IPS DF 6.9 (cell line): ENCODE measurements at places on chromosomes 7 and 10.

- no peak for DNase-seq
Measured at GRCh38 chr10:124472071-124472470, 10.4 kb downstream of the LHPP start.

DNA sequence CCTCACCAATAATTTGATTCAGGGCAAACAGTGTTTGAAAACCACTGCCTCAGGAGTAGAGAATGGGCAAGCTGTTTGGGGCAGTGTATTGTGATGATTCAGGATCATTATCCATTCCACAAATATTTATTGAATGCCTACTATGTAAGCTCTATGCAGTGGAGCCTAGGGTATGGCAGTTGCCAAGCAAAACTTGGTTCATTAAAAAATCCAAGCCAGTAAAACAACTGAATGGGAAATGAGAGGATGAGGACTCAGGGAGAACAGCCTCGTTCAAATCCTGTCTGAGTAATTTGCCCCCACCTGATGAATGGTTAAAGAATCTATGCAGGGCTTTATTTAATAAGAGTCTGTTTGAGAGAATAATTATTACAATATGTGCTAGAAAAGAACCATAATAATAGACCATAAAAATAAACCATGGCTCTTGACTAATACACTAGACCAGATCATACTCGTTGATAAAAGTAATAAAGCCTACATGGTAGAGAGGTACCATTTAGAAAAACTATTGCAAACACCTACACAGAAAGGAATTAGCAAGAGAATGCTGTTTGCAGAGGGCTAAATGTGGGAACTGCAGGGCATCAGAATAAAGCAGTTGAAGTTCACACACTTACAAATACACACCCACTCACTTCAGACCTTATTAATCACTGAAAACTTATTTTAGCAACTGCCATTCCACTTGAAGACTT lies 71.7 kb downstream of the CREB5 start:
- DNase-seq, result no peak

GRCh38 chr7:44323381-44324203 lies 1.8 kb downstream of the CAMK2B start:
- DNase-seq, result no peak

DNA sequence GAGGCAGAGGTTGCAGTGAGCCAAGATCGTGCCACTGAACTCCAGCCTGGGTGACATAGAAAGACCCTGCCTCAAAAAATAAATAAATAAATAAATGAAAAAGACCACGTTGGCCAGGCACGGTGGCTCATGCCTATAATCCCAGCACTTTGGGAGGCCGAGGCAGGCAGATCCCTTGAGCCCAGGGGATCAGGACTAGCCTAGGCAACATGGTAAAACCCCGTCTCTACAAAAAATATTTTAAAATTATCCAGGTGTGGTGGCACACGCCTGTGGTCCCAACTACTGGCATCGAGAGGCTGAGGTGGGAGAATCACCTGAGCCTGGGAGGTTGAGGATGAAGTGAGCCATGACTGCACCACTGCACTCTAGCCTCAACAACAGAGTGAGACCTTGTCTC lies 116.7 kb upstream of the PDLIM1 start:
- DNase-seq, result no peak

- no peak for DNase-seq
Measured at GRCh38 chr7:57482-58255, 134.7 kb upstream of the FAM20C start.

GRCh38 chr10:59854571-59854970 lies 51.8 kb downstream of the CCDC6 start:
- DNase-seq, result no peak

GRCh38 chr10:110363572-110364411 lies 59.1 kb upstream of the SMNDC1 start:
- no peak for DNase-seq

DNA sequence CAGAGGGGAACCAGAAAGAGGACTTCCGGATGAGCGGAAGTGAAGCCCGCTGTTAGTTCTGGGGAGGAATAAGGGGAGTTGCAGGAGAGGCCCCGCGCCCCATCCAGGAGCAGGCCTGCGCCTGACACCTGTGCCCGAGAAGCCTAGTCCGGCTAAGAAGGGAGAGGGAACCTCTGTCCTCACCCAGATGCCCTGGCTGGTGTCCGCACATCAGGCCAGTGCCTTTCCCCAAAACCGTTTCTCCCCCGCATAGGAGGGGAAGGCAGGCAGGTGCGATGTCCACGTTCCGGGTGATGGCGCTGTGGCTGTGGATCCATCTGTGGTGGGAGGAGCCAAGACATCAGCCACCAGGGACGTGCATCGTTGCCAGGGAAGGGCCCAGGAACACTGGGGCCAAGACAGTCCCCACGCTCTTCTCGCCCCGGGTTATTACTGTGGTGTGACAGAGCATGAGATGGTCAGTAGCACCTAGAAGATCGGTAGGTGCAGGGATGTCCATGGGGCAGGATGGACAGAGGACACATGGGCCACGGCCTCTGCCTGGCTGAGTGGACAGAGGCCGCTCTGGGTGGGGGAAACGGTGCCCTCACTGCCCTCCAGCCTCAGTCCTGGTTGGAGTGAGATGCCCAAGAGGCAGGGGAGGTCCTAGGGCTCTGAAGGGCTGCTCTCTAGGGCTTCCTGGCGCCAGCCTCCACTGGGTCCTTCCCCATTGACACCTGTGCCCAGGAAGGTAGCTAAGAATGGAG lies 262.7 kb downstream of the CELF2 start:
- DNase-seq, result no peak

DNA sequence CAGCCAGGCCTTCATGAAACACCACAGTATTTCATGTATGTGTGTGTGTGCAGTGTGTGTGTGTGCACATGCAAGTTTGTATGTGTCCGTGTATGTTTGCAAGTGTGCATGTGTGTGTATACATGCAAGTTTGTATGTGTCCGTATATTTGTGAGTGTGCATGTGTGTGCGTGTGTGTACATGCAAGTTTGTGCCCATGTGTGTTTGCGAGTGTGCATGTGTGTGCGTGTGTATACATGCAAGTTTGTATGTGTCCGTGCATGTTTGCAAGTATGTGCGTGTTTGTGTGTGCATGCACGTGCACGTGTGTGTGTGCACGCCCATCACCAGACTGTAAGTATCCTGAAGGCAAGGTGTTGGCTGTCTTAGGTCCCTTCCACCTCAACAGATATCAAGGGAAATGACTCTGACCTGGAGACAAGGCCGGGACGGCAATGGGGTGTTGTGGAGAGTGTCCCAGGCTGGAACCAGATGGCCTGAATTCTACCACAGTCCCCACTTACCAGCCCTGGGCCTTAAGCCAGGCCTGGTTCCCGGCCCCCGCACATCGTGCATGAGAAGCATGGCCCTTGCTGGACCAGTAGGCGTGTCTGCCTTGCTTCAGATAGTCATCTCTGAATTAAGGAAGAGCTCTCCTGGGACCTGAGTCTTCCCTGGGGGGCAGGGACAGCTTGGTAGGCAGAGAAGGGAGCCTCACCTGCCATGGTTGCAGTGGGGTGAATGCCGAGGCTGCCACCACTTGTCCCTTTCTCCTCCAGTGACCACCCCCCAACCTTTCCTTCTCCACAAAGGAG lies 140.0 kb downstream of the GRK5 start:
- DNase-seq, result no peak

DNA sequence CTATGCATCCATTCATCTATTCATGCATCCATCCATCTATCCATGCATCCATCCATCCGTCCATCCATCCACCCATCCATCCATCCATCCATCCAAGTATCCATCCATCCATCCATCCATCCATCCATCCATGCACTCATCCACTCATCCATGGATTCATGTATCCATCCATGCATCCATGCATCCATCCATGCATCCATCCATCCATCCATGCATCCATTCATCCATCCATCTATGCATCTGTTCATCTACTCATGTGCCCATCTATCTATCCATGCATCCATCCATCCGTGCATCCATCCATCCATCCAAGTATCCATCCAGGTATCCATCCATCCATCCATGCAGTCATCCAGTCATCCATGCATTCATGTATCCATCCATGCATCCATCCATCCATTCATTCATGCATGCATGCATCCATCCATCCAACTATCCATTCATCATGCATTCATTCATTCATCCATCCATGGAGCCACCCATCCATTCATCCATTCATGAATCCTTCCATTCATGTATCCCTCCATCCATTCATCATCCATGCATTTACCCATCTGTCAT lies 132.0 kb downstream of the DYNC2I1 start:
- DNase-seq, result no peak

DNA sequence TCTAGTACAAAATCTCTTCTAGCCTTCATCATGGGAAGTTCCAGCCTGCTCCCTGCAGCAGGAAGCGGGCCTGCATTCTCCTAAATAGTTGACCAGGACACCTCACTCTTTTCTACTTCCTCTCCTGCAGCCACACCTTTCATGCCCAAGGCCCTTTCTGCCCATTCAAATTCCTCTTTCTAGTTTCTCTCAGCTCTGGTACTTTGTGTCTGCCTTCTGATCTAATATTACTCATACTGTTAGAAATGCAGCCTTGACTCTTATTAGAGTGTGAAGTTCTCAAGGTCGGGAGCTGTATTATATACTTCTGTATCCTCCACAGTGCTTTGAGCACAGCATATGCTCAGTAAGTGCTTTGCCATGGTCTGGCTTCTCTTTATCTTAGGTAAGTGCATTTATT lies 103.1 kb downstream of the PRKCQ start:
- DNase-seq, result no peak

- DNase-seq, result no peak
Measured at GRCh38 chr7:14590206-14590605, 312.3 kb downstream of the DGKB start.

DNA sequence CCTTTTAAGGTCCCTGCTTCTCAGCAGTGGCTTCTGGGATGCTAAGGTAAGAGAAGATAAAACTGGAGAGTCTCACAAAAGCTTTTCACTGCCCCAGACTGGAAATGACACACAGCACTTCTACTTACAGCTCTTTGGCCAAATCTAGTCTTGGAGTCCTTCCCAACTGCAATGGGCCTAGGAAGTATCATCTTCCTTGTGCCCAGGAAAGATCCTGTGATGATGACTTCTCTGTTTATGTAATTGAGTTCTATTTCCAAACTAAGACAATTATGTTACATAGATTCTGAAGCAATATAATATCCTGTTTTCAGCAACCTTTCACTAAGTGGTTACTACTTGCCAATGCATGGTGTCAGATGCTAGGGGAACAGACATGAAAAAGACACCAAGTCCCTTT lies 234.1 kb downstream of the PTEN start:
- no peak for DNase-seq

DNA sequence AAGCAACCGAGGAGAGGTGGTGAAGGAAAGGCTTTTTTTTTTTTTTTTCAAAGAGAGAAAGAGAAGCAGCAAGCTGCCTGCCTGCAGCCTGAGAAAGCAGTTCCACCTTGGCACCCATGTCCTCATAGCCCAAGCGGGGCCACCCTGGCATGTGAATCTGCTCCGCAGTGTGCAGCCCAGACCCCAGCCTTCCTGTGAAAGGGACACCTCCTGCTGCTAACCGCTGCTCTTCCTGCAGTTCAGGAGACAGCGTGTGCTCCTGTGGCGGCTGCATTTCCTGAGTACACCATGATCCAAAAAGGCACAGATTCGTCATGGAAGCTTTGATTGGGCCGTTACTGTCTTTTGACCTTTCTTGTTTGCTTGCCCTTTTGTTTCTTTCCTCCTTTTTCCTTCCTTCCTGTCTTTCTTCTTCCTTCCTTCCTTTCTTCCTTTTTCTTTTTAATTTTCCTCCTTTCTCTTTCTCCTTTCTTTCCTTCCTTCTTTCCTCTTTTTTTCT lies 38.1 kb downstream of the IKZF1 start:
- no peak for DNase-seq

DNA sequence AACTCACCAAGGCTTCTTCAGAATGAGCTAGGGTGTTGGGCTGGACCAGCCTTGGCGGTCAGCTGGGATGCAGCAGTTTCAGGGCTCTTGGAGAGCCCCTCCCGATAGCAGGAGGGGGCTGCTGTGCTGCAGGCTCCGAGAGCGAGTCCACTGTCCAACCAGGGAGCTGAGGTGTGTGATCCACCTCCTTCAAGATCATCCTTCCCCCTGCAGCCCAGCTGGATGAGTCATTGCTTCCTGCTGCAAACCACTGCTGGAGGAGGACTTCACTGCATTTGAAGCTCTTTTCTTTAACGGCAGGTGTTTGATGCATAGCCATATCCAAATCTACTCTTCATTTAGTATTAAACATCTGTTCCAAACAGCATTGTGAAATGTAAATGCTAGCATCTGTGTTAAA lies 54.2 kb upstream of the EBF3 start:
- DNase-seq, result no peak

DNA sequence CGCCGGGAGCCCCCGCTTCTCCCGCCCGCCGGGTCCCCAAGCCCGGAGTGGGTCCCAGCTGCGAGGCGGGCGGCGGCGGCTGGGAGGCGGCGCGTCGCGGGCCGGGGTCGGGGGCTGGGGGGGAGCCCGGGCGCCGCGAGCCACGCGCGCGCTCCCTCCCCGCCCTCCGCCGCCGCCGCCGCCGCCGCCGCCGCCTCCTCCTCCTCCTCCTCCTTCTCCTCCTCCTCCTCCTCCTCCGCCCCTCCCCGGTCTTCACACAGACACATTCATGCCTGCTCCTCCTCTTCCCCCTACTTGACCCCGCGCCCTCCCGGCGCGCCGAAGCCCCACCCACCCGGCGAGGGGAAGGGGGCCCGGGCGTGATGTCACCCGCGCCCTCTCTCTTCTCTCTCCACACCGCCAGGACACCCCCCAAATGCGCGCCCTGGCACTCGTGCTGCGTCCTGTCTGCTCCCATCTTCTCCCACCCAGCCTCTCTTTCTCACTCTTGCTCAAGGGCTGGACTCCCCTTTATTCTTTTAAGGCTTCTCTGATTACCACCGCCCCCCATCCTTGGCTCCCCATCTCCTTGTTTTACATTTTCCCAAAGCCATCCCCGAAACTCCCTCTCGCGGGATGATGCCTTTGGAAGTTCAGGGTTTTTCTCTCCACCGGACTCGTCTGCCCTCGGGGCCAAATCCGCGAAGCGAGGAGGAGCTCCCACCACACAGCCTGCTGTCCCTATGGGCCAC lies 967 bp upstream of the GLI3 start:
- no peak for DNase-seq

DNA sequence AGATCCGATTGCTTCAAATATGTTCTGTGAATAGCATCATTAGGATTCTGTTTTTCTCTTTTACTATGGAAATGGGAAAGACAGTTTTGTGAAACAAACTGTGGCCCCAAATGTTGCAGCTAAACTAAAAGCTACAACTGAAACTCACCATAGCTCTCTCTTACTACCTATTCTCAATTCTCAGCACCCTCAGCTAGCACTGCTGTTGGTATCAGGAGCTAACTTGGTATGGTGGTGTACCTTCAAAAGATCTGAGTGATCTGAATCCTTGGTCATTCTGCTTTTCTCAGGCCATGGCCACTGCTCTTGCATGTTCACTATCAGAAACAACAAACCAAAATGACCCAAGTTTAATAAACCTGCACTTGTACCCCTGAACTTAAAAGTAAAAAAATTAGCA lies 1208.0 kb downstream of the SORCS1 start:
- no peak for DNase-seq

DNA sequence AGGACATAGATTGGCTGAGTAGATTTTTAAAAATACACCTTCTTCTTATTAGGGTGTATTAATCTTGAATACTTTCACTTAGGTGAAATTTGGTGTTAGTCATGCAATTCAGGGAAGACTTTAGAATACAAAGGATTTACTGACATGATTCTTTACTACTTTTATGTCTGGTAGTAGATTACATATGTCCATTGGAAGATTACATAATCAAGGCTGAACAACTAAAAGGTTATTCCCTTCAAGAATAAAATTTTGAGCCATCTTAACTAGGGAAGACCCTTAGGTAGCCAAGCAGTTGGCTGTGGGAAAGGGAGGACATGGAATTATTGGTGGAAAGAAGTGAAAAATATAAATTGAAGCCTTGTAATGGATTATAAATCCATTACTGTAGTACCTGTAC lies 165.0 kb downstream of the ITGB1 start:
- DNase-seq, result no peak
